Neural crest cell (in vitro differentiated cells): ENCODE measurements at places on chromosomes 2 and 18.

DNA sequence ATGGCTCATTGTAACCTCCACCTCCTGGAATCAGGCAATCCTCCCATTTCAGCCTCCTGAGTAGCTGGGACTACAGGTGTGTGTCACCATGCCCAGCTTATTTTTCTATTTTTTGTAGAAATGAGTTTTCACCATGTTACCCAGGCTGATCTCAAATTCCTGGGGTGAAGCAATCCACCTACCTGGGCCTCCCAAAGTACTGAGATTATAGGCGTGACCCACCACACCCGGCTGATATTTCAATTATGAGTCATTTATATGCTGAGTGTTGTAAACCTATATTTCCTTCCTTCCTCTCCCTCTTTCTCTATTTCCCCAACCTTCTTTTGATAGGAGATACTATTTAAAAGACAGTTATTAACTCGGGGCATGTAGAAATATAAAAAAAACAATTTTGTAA is 469.6 kb upstream of the ID2 start:
- no peak for DNase-seq

GRCh38 chr2:137928547-137929518 is 35.4 kb upstream of the HNMT start:
- DNase-seq, result no peak

DNA sequence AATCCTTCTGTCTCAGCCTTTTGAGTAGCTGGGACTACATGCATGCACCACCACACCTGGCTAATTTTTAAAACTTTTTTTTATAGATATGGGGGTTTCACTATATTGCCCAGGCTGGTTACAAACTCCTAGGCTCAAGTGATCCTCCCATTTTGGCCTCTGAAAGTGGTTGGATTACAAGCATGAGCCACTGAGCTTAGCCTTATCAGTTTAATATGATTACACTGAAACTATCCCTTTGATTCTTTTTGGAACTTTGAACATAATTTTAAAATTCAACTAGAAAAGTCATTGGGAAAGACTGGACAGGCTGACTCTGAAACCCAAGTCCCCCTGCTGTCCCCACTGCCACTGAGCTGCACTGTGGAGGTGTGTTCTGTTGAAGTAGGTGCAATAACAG is 114.8 kb downstream of the ARL4C start:
- DNase-seq, result no peak

DNA sequence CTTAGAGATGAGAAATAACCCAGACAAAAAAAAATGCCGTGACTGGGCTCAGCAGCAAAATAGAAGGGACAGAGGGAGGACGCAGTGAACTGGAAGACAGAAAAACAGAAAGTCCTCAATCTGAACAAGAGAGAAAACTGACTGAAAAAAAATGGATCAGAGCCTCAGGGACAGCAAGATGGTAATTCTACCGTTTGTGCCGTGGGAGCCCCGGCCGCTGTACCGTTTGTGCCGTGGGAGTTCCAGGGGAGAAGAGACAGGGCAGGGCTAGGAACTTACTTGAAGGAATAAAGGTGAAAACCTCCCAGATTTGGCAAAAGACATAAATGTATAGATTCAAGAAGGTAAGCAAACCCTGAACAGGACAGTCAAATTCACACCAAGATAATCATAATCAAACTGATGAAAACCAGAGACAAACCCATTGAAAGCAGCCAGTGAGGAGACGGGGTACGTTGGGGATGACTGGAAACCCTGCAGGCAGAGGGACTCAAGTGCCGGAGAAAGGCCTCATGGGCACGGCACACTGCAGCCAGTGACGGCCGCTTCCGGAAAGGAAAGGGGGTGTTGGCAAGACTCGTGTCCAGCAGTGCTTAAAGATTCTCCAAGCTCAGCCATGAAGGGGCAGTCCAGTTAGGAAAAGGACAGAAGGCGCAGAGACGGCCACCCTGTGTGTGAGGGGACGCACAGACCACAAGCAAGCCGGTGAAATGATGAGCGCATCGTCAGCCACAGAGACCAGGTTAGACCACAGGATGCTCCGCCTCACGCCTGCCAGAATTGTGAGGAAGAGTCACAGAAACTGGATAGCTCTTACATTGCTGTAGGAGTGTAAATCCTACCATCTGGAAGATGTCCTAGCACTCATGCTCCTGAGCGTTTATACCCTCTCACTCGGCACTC is 40.0 kb upstream of the NFATC1 start:
- DNase-seq, result no peak

- no peak for DNase-seq
These were observed 49.9 kb upstream of the HS6ST1 start for GRCh38 chr2:128368437-128369107.

GRCh38 chr2:146661473-146662096 is 1183.2 kb upstream of the ACVR2A start:
- no peak for DNase-seq

DNA sequence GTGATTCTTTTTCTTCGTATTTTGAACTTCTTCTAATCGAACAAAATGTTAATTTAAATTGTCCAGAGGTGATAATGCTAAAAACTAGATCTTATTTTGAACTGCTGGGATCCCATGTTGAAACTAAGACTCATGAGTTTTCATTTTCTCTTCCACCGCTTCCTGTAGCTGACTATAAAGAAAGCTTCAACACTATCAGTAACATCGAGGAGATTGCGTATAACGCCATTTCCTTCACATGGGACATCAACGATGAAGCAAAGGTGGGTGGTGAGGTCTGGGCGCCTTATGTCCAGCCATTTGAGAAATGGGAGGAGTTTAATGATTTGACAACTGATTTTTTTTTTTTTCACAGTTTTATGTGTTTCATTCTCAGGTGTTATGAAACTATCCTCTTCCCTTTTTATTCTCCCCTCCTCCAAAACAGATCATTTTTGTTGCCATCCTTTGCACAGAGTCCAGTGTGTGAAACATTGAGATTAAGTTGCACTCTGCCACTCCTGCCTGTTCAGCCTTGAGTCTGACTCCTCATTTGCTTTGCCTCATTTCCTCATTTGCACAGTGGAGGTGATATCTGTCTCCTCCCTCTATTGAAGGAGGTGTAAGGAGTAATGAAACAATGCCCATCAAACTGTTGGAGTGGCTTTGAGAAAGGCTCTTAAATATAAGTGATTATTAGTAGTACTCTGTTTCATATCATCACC is 13.8 kb downstream of the GRHL1 start:
- DNase-seq, result no peak

DNA sequence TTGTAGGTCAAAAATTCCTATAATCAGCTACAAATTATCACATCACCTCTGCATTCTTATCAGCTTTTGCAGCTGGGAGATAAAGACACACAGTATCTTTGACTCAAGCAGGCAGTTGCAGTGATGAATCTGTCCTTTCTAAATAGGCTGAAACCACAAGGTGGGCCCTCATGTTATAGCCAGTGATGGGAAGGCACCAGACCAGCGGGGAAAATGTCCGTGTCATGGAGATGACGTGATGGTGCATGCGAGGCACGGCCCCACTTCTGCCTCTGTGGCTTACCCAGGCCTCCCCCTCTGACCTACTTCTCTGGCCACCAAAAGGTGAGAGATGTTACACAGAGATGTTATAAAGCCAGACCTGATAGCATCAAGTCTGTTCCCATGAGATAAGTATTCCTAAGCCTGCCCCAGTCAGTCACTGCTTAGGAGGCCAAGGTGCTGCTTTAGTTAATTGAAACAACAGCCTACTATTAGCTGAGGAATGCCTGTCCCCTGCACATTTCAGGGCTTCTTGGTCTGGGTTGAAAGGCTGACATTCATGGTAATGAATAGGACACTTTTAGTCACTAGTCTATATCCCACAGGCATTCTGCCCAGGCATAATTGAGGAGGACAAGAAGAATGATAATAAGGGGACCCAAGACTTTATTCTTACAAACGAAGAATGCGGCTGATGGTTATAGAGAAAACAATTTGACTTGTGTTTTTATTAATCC is 327.9 kb downstream of the LPIN1 start:
- DNase-seq, result no peak

DNA sequence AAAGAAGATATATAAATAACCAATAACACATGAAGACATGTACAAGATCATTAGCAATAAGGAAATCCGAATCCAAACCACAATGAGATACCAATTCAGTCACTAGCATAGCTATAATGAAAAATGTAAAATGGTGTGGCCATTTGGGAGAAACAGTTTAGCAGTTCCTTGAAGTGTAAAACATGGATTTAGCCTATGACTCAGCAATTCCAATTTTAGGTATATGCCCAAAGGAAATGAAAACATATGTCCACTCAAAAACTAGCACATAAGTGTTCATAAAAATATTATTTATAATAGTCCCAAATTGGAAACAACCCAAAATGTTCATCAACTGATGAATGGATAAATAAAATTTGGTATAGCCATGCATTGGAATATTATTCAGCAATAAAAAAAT is 165.5 kb upstream of the CRIM1 start:
- no peak for DNase-seq

- no peak for DNase-seq
These were observed 141.9 kb downstream of the SLC4A3 start for GRCh38 chr2:219769090-219769910.

DNA sequence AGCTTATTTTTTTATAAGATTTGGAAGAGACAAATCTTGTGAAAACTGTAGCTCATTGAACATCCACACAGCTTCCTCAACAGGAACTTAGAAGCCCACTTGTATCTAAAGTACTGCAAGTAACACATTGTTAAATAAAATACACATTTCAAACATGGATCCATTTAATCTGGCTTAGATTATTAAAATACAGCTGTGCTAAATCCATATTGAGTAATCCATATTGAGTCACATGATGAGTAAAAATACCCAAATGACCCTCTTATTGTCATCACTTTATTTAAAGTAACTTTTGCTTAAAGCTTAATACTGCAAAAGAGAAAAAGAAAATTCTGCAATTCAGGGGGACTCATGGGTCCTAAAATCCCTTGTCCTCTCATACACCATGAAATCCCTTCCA is 133.3 kb downstream of the OSR1 start:
- DNase-seq, result no peak

DNA sequence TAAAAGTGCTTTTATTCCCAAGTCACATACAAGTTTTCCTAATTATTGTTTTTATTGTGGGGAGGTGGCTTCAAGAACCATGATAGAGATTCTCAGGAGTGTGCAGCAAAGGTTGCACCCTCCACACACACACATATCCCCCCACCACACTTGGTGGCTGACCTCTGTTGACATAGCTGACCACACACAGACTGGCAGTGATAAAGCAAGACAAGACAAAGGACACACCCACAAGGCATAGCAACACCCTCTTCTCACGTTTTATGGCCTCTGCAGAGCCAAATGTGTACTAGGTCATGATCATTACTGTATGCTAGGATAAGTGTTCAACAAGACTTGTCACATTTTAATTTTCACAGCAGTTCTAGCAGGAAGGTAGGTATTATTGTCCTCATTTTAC is 143.0 kb upstream of the EPC2 start:
- DNase-seq, result no peak

DNA sequence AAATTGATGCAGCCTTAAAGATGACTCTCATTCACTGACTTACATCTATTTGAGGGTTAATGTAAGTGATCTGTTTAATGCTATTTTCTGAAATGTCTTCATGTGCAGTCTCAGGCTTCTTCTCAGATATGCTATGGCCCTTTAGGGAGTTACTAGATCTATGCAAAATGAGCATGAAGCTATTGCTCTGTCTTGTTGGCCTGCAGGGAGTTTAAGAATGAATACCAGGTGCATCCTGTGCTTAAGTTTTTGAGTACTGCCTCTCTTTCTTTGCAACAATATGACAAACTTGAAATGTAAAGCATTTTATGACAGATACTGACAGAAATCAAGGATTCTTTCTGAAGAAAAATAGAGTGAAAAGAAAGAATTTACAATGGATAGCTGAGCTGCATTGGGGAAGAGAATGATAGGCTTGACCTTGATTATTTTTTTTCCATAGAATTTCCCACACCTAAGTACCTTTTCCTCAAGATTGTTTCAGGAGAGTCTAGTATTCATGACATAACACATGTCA is 1058.3 kb upstream of the TMEFF2 start:
- DNase-seq, result no peak

DNA sequence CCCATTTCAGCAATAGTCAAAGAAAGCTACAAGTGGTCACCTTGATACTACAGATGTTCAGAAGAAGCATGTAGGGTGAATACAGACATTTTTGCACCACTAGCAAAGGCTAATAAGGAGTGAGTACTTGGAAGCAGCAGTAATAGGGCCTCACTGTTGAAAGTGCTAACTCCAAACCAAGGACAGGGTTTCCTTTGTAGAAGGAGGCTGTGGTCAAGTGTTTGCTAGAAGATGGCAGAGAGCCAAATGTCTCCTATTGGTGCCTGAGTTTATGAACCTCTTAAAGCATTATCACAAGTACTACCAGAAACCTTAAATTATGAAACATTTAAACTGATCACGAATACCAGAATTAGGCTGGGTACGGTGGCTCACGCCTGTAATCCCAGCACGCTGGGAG is 308.1 kb downstream of the ZEB2 start:
- DNase-seq, result no peak

DNA sequence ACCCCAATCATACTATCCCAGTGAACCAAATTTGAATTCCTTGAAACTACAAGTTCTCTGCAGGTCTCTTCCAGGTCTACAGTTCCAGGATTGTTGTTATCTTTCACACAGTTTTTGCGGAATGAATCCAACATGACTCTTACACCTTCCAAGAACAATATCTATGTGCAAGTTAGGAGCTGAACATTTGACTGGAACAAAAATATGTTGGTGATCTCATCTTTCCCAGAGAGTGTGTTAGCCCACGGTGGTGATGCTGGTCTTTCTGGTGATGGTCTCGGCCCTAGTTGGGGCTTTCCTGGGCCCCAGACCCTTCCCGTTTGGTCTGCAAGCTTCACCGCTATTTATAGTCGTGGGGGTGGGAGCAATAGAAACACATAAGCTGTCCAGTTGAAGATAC is 173.7 kb downstream of the TPGS2 start:
- no peak for DNase-seq

- DNase-seq, result no peak
These were observed 39.4 kb upstream of the NFE2L2 start for GRCh38 chr2:177303939-177304338.

DNA sequence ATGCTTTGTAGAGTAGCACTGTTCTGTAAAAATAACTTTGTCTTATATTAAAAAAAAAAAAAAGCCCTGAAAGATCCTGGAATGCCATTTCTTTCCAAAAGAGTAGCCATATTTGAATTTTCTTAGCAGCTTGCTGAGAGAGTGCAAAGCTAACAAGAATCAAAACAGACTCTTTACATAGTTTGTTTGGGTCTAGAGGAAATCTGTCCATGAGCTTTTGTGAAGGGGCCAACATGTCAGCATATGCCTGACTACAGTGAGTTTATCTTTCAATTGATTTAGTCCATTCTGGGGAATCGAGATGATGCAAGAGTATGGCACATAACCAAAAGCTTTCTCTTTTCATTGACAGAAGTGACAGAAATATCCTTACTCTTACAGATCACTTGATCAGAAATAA is 777.7 kb upstream of the ACVR2A start:
- DNase-seq, result no peak
